ENCODE measurements at places on chromosomes 3 and 15.

DNA sequence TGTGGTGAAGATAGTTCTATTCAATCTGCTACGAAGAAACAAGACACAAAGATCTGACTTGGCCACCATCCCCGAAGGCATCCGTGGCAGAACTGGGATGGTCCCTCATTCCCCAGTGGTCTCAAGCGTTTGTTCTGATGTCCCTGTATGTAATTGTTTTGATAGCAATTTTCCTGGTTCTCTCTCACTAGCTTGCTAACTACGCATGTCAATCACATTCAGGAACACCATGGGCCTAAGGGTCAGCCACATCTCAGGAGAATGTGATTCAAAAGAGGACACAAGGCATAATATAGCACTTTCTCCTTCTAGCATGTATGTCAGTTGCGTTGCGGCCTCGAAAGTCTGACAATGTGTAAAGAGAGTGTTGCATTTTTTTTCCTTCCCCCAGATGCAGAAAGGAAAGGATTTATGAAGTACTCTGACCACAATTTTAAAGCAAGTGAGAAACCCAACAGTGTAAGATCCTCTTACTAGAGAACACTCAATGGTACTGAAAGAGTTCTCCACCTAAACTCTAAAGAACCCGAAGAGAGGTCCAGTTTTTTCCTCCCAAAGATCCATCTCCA is 32.0 kb upstream of the TCF12 start:
- no peak for DNase-seq

DNA sequence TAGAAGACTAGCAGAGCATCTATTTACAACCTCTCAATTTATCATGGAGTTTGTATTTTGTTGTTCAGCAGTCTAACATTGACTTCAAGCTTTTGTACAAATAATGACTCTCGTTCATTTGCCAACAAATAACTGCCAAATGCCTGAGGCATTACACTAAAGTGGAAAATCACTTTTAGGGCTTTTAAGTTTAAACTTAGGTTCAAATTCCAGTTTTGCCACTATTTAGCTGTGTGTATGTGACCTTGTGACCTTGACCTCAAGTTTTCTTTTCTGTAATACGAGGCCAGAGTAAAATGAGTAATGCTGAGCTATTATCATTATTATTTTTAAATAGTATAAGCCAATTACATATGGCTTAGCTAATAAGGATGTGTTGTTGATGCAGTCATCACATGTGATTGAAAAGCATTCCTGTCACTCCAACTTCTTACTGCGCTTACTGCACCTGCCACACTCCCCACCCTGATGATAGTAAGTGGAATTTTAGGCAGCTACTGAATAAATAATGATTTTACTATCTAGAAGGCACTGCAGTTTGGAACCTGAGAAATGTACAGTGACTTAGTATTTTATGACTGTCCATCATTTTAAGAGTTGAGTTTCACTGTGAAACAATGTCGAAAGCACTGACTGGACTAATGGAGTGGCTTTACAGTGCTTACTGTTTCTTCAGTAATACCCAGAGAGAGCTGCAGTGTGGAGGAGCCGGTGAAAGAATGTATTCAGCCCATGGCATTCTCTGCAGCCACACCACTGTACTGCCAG is 16.3 kb downstream of the ARL8B start:
- DNase-seq, result peak; percentile 65

DNA sequence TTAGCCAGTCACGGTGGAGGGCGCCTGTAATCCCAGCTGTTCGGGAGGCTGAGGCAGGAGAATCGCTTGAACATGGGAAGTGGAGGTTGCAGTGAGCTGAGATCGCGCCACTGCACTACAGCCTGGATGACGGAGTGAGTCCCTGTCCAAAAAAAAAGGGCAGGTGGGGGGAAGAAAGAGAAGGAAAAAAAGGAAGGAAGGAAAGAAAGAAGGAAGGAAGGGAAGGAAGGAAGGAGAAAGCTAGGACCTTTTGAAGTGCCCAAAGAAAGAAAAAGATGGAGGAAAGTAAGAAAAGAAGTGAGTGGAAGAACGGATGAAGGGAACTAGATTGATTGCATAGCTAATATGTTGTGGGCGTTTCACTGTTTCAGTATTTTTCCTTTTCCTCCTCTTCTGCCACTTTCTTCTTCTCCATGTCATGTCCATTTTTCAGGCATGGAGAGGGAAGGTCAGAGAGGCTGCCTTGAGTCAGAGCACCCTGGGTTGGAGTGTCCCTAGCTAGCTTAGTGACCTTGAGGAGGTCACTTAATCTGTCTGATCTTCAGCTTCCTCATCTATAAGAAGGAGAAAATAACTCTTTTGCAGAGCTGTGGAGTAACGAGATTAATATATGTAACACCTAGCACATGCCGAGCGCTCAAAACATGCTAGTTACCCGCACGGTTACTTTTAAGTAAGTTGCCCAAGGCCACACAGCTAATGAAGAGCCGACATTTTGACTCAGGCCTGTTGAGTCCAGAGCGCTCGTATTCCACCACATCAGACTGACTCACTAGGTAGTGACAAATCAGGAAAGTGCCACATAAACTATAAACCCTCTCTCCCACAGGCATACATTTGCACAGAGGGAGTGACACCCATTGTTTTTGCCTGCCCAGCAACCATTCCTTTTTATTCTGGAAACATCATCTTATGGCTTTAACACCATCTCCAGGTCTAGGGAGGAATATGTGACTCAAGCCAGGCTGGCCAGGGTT is 42.2 kb downstream of the BHLHE40 start:
- DNase-seq, result peak; percentile 94

GRCh38 chr3:127461286-127461910 is 129.1 kb downstream of the TPRA1 start:
- DNase-seq, result no peak

DNA sequence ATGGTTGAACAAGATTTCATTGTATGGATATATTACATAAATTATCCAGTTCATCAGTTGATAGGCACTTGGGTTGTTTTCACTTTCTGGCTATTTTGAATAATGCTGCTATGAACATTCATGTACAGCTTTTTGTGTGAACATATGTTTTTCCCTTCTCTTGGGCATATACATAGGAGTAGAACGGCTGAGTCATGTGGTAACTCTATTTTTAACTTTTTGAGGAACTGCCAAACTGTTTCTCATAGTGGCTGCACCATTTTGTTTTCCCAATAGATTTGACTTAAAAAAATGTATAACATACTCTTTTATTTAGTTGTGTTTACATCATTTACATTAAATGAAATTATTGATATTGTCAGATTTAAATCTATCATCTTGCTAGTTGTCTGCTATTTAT is 28.8 kb upstream of the RFX7 start:
- no peak for DNase-seq

DNA sequence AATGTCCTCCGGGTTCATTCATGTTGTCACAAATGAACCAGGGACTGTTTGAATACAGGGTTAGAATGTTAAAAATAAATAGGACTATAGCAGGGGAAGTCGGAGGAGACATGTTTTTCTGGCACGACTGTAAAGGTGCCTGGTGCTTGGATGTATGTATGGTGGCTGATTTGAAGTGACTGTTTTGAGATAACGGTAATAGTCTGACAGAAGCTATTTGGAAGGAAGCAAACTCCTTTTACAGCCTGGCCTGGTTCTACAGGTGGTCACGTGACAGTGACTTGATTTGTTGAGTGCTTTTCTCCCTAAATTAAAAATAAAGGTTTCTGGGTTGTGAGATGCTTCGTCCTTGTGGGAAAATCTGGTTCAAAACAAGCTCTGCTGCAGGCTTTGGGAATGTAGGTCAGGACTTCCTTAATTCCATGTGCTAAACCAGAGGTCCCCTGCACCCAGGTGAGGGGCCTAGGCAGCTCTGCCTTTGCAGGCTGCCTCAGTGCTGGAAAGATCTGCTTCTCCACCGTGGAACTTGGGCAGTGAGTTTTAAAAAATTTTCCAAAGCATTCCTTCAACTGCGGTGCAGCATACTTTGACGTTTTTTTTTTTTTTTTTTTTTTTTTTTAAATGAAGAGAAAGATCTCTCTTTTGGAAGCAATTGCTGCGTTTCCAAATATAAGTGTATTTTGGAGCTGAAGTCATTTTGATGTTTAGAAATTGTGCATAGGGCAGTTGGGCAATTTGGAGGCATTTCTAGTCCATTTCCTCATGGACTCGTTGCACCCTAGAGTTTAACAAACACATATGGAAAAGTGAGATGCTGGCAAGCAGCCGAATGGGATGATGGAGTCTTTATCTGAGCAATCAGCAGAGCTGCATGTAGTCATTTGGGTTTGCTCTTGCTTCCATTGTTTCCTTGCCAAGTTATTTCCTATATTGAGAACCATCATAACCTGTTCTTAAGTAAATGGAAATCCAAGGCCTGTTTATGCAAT is 30.9 kb downstream of the ITPR1 start:
- DNase-seq, result no peak

DNA sequence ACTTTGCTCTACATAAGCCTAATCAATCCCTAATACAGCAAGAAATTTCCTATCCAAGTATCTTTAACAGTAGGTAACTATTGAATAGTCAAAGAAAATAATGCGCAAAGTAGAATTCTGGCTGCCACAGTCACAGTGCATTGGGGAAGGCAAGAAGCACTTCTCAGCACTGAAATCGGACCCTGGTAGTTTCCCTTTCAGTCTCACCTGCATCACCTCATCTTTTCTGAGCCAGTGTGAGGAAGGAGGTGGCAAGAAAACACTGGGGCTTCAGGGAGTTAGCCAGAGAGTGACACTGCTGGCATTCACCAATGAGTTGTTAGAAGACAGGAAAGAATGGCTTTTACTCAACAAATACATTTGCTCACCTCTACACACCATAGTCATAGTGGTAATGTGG is 8.3 kb downstream of the TRIM42 start:
- DNase-seq, result no peak

DNA sequence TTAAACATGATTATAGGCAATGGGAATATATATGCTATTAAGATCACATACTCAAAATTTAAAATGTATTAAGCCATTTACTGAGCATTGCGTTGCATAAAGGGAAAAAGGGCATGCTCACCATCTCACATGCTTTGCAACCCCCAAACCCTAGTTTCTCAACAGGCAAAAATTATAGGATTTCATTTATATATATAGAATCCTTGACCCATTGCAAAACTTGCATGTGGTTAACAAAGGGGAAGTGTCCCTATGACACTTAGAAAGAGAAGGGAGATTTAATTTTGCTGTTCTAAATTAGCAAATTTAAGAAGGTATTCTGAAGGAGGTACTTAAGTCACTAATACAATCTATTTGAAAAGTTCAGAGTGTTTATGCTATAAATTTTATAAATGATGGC is 837.8 kb downstream of the DIPK2A start:
- no peak for DNase-seq

GRCh38 chr3:117873249-117873600 is 1161.4 kb downstream of the IGSF11 start:
- DNase-seq, result peak; percentile 10

GRCh38 chr15:43253431-43254403 is 13.0 kb downstream of the TGM5 start:
- DNase-seq, result peak; percentile 91

DNA sequence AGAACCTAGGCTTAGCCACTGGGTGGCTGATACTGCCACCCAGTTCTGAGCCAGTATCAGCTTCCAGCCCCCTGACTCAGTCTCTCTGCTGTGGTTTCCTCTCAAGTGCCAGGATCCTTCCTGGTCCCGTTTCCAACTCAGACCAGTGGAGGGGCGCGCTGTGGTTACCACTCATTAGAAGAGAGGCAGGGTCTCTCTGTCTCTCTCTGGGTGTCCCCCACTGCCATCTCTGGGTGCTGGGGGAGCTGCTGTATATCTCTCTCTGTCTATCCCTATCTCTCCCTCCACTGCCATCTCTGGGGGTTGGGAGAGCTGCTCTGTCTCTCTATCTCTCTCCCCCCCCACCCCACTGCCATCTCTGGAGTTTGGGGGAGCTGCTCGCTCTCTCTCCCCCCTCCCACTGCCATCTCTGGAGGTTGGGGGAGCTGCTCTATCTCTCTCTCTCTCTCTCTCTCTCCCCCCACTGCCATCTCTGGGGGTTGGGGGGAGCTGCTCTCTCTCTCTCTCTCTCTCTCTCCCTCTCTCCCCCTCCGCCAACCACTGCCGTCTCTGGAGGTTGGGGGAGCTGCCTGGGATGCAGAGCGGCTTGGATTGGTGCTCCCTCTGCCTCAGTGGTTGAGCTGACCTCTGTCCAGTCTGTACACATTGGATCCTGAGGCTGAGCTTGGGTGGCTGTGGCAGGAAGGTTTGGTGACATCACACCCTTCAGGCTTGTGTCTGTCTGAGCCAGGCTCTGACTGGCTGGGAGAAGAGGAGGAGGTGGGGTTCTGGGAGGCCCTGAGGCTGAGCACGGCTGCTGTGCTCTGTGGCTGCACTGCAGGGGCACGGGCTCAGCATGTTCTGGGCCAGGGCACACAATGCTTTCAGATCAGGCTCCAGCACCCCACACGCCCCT is 98.9 kb downstream of the APBA2 start:
- peak; percentile 56 for DNase-seq

DNA sequence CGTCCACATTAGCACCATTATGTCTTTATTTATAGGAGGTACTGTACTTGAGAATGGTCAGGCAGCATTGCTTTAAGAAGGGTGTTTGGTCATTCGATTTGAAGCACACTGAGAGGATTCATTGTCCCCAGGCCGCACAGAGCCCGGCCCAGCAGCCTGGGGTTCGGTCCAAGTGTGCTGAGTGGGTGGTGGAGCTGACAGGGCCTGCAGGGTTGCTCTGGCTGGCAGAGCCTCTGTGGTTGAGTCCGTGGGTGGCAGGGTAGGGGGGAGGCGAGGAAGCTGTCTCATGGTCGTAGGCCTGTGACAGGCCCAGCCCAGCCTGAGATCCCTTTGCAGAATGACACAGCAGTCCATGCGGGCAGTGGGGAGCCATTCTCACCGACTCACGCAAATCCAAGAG is 227.7 kb upstream of the TOPAZ1 start:
- no peak for DNase-seq

GRCh38 chr15:68360721-68361120 is 71.2 kb downstream of the ITGA11 start:
- DNase-seq, result no peak
